SIG-M5 (cell line): ENCODE measurements at places on chromosomes 13 and 19.

DNA sequence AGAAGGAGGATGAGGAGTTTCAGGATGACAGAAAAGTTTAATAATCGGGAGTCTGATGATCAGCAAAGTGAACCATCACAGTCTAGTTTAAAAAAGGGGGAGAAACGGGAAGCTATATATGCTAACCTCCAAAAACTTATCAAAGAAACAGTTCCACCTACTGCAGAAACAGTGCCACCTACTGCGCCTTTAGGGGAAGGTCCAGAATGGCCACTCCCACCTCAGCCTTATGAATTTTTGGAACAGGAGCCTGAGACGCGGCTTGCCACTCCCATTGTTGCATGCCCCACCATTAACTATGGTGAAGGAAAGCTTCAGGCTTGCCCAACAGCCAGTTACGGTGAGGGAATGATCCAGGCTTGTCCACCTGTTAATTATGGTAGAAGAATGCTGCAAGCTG lies 929.0 kb downstream of the SLITRK6 start:
- no peak for DNase-seq

- DNase-seq, result no peak
Observed at GRCh38 chr19:56272161-56272798, at the start of gene EDDM13. TSS of gene EDDM13 (plus strand) at chr19:56272748. CDS start at chr19:56272835, 87 bp downstream.

DNA sequence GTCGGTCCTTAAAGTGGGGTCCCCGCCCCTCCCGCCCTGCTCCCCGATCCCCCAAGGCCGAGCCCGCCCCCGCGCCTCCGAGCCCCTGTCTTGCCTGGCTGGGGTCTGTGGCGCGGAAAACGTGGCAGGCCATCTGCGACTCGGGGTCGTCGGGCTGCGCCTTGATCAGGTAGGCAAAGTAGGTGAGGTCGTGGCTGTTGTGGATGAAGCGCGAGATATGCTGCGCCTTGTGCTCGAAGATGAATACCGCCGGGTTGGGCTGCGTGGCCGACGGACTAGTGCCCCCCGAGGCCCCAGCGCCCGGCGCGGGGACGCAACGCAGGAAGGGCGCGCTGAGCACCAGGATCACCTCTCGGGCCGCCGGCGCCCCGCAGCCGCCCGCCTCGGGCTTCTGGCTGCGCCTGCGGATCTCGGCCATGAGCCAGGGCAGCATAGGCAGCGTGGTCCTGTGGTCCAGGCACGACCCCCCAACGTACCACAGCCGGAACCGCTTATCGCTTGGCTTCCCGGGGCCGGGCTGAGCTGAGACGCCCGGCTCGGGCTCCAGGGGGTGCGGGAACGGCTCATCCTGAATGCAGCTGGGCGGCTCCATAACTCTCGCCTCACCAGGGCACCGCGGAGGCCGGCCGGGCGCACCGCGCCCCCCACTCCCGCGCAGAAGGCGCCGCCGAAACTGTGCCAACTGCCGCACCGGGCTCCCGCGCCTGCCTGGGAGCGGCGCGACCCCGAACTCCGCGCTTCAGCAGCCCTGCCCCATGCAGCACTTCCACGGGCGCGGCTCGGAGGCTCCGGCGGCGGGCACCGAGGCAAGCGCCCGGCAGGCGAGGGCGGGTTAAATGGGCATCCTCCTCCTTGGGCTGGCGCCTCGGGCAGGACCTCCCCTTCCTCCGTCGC lies 546 bp downstream of the TBC1D4 start:
- no peak for DNase-seq

DNA sequence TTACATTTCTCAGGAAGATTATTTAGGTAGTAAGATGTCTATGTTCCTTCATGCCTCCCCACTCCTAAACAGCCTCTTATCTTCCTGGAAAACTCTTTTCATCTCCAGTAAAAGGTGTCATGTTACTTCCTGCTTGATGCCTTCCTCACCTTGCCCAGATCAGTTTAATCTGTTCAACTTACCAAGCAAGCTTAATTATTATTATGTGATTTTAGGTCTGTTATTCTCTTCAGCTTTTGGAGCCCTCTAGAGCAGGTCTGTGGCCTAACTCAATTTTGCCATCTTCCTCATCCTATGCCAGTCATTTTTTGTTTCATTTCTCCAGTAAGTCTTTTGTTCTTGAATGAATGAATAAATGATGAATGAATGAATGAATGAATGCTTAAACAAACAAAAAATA lies 528.4 kb downstream of the DCT start:
- DNase-seq, result no peak

GRCh38 chr19:49786376-49786820 lies 19.6 kb downstream of the AP2A1 start:
- no peak for DNase-seq

DNA sequence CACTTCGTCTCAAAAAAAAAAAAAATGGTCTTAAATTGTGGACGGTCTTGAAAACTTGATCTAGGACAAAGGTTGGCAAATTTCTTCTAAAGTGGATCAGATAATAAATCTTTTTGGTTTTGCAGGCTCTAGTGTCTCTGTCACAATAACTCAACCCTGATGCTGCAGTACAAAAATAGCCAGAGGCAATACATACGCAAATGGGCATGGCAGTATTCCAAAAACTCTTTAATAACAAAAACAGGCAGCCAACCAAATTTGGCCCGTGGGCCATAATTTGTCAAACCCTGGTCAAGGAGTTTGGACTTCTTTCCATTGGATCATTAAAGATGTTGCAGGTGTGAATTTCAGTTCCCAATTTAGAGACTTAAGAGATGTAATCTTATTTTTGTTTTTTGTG lies 93.5 kb upstream of the MRI1 start:
- no peak for DNase-seq

DNA sequence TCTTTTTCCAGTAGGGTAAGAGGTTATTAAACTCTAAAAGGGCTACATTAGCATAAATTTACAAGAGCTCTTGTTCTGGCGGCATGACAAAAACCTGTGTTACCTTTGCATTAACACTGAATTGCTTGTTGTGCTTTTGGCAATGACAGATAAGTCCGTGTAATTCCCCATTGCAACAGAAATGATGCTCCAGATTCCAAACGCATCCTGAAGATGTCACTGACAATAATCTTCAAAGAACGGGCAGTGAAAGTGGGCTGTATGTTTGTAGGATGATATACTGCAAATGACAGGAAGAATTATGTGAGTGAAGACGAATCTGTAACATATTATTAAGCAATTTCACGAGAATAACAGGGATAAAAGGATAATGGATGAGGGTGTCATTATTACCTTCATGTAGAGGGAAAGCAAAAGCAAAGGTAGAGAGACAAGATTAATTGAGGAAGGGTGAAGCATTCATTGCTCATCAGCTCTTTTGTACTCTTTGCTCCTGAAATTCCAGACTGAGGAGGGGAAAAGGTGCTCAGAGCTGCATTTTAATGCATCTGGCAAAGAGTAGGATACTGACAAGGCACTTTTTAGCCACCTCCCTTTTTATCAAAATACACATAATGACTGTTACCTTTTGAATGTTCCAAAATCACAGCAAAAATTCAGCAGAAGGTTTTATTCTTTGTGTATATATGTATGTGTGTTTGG lies 38.5 kb upstream of the MAB21L1 start:
- DNase-seq, result no peak

DNA sequence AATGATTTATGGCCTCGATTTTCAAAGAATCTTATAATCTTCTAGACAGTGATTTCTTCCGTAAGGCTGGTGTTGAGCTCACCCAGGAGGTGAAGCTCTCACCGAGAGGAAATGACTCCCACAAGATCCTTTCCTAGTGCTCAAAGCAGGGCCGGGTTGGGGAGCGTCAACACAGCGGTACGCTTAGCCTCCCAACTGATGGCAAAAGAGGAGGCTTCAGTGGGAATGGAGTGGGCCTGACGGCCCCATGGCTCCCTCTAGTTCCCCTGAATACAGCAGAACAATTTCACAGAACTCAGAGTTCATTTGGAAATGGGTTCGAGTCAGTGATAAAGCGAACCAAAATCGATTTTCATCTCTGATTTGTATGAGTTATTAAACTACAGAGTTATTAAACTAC lies 449.5 kb downstream of the KLF12 start:
- DNase-seq, result no peak

DNA sequence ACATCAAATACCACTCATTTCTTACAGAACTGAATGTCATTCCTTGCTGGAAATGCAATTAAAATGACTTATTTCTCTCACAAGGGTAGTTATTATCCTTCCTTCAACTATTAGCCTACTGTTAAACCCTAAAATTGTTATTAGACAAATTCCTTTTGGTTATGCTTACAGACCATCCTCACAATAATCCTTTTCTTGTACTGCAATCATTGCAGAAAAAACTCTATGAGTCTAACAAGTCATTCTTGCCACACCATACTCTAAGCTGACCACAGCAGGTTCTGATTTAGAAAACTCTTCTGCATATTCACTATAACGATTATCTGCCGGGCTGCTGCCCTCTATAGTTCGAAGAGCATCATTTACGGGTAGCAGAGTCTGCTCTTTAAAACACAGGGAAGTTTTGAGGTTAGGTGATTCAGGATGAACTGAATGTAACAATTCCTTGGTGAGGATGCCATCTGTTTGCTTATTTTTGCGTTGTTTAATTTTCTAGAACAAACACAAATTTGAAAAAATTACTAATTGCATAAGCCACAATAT lies 38.2 kb downstream of the MTMR6 start:
- DNase-seq, result peak; percentile 42

GRCh38 chr13:42394711-42395085 lies 122.7 kb downstream of the AKAP11 start:
- no peak for DNase-seq

GRCh38 chr13:41426047-41426446 lies 31.3 kb upstream of the RGCC start:
- DNase-seq, result no peak

DNA sequence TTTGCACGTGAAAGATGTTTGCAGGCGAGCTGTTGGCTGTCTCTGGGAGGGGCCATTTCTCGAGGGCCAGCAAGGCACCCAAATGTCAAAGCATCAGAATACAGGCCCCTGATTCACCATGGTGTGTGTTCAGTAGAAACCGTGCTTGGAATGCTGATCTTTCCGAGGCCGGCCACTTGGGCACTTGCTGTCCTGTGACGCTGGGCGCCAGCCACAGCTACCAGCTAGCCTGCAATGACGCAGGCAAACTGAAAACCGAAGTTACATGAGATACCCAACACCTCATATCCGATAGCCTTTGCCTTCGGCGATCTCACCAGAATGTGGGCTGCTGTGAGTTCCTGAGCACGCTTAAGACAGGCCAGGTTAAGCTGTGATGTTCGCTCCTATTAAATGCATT lies 12.0 kb downstream of the THOP1 start:
- DNase-seq, result no peak

- no peak for DNase-seq
Observed at GRCh38 chr13:51764184-51765141, 39.5 kb downstream of the DHRS12 start.

- no peak for DNase-seq
Observed at GRCh38 chr19:16041299-16041990, 34.9 kb upstream of the TPM4 start.
